PC-9 (cell line): ENCODE measurements at places on chromosomes 4 and X. TPM values are rescaled to one million over a fixed set of nuclear protein-coding genes. Genes with fewer than 3 reads are reported as not detected.

- DNase-seq = no peak
Measured at GRCh38 chr4:137735561-137736104, 203.3 kb upstream of the PCDH18 start.

DNA sequence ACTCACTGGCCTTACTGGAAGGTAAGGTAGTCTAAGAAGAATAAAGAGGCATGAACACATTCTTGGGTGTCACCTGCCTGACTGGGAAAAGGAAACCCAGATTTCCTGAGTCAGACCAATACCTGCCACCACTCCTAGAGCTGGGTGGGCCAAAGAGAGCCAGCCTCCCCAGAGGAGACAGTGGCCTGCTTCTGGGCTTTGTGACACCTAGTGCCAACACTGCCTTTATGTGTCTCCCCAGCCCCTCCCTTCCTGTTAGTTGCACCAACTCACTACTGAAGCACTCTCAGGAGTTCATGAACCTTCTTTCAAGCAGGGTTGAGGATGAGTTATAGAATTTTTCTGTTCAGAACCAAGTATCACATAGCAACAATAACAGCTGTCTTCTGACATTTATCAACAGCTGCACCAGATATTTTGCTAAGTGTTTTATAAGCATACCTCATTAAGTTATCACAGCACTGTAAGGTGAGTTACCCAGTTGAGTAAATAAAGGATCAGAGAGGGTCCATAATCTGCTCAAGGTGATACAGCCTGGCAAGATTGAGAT lies 77.6 kb upstream of the ETNPPL start:
- DNase-seq = no peak

GRCh38 chr4:162791226-162791625 lies 375.5 kb downstream of the NAF1 start:
- DNase-seq = no peak

DNA sequence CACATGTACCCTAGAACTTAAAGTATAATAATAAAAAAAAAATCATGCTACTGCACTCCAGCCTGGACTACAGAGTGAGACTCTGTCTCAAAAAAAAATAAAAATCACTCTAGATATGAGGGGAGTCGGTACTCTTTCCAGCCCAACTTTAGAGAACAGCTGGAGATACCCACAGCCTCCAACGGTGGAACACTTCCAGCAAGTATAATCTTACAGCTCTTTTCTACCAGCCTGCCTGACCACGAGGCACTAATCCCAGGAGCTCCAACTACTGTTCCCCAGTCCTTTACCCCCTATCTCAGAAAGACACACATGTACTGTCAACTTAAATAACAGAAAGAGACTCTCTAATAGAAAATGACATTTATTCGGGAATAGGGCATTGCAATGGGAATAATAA lies 46.8 kb downstream of the STEEP1 start:
- DNase-seq = no peak

DNA sequence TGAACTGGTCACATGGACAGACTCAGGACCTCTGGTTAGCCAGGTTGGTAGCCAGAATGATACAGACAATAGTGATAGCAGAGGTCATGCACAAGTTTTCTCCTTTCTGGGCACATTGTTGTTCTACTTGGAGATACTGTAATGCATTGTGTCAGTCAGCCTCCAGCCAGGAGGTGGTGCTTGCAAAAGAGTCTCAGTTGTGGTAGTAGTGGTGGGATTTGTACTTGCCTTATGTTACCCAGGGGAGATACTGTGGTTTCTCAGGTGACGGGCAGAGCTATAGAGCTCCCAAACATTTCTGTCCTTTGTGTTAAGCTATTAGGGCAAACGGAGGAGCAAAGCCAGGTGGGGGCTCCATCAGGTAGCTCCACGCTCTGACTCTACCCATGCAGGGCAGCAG lies 190.5 kb downstream of the STPG2 start:
- DNase-seq = no peak

NUDT11 gene
- not detected in 2 replicates for total RNA-seq

- DNase-seq = peak; percentile 77
Measured at GRCh38 chrX:48754238-48754637, 7.3 kb upstream of the GLOD5 start.

C4orf54 gene
- total RNA-seq = 0.22 and 0.23 TPM in 2 replicates

- no peak for DNase-seq
Measured at GRCh38 chr4:35966566-35966965, 277.7 kb downstream of the ARAP2 start.

DNA sequence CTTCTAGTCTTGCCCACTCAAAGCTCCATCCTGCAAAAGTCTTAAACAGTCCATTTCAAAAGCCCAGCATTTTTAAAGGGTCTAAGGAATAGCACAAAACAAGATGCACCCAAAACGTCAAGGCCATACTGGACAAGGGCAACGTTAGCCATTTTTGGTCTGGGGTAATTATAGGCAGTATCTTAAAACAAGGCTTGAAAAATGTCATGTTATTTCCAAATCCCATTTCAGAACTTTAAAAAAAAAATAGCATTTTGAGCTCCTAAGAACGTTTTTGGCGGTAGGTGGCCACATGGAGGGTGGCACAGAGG lies 584 bp upstream of the TMEM165 start:
- no peak for DNase-seq

DNA sequence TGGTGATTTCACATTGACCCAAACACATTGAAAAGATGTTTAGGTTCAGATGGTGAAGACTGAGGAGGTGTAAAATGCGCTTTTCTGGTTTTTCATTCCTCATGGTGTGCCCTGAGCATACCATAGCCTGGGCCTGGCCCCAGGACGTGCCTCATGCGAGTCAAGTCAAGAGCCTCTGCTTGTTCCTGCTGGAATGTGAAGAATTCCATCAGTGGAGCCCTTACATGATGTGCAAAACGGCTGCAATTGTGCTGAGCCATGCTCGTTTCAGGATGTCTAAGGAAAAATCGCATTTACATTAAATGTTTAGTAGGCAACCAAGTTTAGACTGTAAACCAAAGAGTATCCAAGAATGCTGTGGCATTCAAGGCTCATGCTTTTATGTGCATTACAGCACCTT lies 34.9 kb downstream of the GYG2 start:
- DNase-seq = no peak

DNA sequence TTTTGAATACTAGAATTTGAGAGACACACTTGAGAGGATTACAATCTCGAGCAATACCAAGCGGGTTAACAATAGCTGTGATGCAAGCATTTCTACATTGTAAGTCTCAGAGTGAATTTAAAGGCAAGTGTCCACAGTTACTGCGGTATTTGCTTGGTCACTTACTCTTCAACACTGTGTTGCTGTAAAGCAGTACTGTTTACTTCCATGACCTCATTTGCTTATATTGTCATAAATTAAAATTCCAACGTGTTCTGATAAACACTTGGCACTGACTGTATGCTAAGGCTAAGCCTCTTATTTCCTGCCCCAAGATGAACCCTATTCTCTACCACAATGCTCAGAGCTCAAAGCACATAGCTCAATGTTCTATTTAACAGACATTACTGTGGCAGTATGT lies 11.1 kb downstream of the EXOC1L start:
- no peak for DNase-seq

NPY5R gene
- not detected in 2 replicates for total RNA-seq

- no peak for DNase-seq
Measured at GRCh38 chr4:84718699-84719098, 135.8 kb downstream of the CDS1 start.

GRCh38 chr4:79893456-79893855 lies 179.6 kb downstream of the ANTXR2 start:
- no peak for DNase-seq

DNA sequence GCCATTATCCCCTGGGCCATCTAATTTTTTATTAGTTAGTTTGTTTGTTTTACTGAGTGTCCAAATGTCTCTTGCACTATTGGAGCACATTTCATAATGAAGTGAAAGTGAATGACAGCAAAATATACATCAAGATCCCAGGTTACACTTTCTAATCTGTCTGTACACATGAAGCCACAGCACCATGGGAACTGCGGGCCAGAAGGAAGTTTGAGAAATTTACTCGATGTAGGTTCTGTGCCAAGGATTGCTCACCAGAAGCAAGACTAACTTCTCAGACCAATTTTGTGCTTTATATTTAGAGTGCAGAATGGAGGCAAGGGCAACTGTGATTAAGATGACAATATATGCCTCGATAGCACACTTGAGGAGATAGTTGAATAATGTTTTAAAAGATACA lies 258.0 kb downstream of the COL25A1 start:
- DNase-seq = no peak

MSANTD1 gene
- total RNA-seq = 3.1 and 3.4 TPM in 2 replicates
